GOT3 (cell line): ENCODE measurements at places on chromosomes 6 and 20.

DNA sequence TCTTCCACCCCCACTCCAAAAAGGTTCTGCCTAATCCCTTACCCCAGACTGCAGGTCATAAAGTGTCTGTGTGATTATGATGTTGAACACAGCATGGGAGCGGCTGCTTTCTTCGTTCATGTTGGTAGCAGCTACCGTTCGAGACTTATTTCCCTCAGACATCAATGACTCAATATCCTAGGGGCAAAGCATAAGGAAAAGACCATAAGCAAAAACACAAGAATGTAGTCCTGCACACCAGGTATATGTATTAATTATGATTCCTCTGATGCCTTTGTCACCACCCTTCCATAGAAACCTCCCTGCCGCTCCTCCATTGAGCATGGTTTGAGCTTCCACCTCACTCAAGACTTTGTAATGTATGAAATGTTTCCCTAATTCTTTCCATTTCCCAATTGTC is 137.2 kb downstream of the KIF13A start:
- DNase-seq: no peak

GRCh38 chr20:44302026-44302669 is 8.9 kb downstream of the FITM2 start:
- no peak for DNase-seq

DNA sequence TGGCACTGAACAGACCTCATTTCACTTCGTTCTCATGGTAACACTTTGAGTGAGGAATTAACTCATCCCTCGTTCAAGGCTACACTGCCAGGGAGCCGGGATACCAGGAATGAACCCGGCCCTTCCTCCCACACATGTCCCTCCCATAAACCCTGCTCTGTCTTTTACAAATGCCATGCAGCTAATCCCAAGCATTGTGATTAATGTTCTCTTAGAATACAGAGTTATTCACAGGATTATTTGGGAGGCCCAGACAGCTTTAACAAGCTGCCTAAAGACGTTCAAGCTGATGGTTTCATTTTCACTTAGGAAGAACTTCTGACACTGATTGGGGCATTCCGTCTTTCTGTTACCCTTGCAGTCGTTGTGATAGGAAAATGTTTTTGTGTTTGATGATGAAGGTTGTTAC is 42.5 kb upstream of the CD83 start:
- no peak for DNase-seq

DNA sequence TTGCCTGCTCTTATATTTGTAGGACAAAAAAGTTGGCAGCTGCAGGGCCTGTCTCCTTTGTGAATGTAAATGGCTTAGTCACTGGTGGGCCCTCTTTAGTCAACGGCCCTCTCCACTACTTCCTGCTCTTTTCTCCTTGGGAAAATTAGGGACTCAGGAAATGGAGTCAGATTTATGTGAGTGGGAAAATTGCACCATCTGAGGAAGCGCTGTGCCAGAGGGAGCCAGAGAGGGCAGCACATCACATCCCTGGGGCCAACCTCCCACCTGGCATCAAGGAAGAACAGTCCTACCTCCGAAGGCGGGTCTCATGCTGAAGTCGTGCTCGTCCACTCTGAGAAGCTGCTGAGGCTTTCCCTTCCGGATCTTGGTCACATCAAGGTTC is 15.6 kb downstream of the GABRR2 start:
- no peak for DNase-seq

GRCh38 chr6:30022189-30022588 is 38.9 kb upstream of the POLR1H start:
- DNase-seq: no peak

DNA sequence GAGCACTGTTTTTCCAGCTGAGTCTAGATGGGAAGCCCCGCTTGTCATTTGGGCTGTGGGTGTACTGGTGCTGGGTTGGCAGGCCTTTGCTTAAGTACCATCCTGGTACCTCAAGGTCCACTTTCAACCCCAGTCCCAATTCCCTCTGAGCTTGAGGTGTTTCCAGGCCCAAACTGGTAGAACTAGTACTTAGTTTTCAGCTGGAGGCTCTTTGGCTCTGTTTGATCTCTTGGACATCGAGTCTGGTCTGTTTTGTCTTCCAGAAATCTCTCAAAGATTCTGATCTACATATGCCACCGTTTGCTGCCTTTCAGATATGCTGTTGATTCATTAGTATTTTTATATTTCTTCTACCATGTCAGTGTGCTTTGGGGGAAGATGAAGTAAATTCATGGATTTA is 61.8 kb upstream of the GNRH2 start:
- DNase-seq: no peak

- DNase-seq: no peak
Observed at GRCh38 chr6:133241901-133242636, 912 bp downstream of the EYA4 start.

- DNase-seq: no peak
Observed at GRCh38 chr6:33880104-33880678, 76.4 kb upstream of the MLN start.

DNA sequence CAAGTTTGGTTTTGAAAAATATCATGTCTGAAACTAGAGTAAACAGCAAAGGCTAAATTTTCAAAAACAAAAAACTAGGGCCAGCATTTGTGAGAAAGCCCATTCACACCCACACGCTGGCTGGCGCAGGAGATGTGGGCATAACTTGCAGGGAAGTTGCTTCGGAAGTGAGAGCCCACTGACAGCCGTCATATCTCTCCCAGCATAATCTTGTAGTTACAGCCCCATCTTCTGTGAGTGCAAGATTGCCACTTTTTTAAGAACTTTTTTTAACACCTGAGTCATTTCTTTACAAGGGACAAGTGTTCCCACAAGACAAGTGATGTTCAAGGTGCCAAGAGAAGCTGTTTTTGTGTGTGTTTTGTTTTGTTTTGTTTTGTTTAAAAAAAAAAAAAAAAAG is 212.5 kb upstream of the CNR1 start:
- no peak for DNase-seq

GRCh38 chr20:59120919-59121318 is 42.7 kb upstream of the ZNF831 start:
- no peak for DNase-seq

DNA sequence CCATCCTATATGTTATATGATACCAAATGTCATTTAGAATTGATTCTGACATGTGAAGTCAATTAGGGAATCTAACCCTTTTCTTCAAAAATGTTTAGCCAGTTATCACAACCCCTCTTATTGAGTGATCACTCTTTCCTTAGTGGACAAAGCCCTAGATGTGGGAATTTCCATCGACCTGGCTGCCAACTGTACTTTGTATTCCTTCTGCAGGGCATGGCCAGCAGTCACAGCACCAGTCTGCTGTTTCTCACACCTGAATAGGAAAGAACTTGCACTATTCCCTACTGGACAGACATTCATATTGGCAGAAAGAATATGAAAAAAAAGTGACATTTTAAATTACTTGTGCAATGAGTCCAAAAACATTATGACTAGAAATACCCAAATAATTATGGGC is 271.0 kb downstream of the PACRG start:
- no peak for DNase-seq

DNA sequence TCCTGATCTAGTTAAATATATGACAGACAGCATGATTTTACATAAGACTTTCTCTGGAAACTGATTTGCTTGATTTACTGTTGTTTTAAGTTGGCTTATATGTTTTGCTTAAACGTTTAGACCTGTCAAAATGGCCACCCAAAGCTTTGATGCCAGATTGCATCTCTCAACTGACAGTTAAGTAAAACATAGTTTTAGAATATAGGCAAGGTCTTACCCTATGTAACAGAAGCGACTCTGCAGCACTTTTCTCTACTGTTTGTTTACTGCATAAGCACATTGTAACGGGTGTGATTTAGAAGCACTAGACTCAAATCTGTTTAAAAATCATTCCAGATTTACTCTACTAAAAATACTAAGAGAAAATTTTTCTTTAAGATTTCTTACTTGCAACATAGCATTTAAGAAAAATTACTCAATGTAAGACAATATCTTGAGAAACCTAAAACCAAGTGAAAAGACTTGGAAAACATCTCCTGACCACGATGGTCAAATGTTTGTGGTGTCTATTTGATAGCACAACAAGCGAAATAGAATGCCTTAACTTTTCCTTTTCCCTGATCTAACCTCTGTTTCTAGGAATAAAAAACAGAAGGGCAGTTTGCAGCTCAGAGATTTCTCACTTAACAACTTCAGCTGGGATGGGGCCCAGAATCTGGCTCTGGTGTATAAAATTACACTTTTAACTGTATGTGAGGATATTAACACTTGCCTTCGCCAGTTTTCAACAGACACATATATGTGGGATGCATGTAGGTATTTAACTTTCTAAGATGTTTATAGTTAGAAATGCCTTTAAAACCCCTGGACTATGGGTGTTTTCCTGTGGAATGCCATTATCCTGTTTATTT is 47.4 kb downstream of the AIG1 start:
- DNase-seq: no peak
